ENCODE measurements at places on chromosomes 12 and 14. TPM values are rescaled to one million over a fixed set of nuclear protein-coding genes. Genes with fewer than 3 reads are reported as not detected.

Gene KCNJ8
- total RNA-seq = 17.9 TPM

Gene C12orf50
- not detected for total RNA-seq

Gene CCDC197
- total RNA-seq = not detected

Gene FAM181A
- total RNA-seq = not detected

Gene TRHDE
- 0.84 TPM for total RNA-seq

DNA sequence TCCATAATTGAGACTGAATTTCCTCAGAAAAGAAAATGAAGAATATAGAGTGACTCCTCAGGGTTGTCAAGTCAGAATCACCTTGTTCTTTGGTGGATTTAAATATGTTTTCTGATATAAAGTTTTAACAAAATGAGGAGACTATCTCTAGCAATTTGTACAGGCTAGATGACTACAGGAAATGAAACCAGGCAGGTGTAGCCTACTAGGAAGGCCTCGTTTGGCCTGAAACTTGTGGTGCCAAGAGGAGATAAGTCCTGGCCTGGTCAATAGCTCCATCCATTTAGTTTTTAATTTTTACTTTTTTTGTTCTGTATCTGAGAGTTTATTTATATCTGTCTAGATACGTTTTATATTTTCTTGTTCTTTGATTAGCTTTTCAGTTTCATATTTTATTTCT is 41.5 kb downstream of the SNAPC1 start:
- no peaks in the 10 kb centered on the region for H3K36me3 ChIP-seq
- H3K4me1 ChIP-seq = no peaks in the 10 kb centered on the region
- no peak for DNase-seq
- no peak overlapping the region for H3K4me3 ChIP-seq
- no peak overlapping the region for H3K27ac ChIP-seq

- no peak overlapping the region for H3K4me3 ChIP-seq
- no peak for DNase-seq
- H3K36me3 ChIP-seq = peaks cover 4% of the 10 kb centered on the region
- H3K27ac ChIP-seq = no peak overlapping the region
- H3K27me3 ChIP-seq = no peaks in the 10 kb centered on the region
These were observed 80.8 kb downstream of the RIC8B start for GRCh38 chr12:106855221-106855758.

DNA sequence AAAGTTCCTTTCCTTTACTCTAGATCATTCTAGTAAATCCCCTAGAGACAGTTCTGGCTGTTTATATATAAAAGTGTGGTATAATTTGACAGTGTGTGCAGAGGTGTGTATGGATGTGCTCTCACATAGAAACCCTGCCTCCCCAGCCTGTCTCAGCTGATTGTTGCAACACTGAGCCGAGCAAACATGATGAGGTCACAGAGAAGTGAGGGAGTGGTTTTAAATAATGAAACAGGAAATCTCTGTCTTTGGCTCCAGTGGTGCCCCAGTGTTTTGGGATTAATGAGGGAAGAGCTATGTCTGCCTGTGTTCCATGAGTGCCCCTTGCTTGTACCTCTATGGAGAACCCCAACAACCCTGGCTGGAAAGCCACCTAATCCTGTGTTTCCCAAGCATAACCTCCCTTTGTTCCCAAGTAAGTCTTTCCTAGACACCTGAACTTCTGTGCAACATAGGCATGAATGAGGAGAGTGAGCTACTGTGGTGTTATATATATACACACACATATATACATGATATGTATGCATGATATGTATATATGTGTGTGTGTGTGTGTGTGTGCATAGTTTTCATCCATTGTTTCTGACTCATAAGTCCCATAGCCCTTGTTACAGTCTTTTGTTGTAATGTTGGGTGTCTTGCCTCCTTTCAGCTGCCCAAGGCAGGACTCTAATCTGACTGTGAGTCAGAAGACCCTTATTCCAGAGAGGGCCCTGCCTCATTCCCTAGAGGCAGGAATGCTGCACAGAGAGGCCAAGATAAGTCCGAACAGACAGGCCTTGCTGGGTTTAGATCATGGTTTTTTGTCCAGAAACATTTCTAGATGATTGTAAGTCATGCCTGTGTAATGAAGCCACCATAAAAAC is 18.0 kb downstream of the TRAF3 start:
- no peaks in the 10 kb centered on the region for H3K36me3 ChIP-seq
- H3K4me3 ChIP-seq = no peak overlapping the region
- H3K4me1 ChIP-seq = no peaks in the 10 kb centered on the region
- no peak for DNase-seq
- H3K27me3 ChIP-seq = no peaks in the 10 kb centered on the region
- H3K27ac ChIP-seq = no peak overlapping the region

DNA sequence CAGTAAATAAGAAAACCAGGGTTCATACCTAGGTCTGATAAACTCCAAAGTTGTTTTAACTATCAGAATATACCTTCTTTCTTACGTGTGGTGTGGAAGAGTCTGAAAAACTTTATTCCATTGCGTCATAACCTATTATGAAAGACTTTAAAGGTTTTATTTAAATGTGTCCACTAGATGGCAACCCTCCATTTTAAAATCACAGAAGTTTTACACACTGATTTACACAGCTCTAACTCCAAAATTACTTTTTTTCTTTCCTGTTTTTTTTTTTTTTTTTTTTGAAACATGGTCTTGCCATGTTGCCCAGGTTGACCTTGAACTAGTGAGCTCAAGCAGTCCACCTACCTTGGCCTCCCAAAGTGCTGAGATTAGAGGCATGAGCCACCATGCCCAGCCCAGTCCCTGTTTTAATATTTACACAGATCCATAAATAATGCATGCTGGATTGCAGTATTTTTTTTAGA is 17.3 kb upstream of the TMPRSS12 start:
- H3K4me3 ChIP-seq = no peak overlapping the region
- peaks cover 15% of the 10 kb centered on the region for H3K4me1 ChIP-seq
- no peaks in the 10 kb centered on the region for H3K27me3 ChIP-seq
- H3K36me3 ChIP-seq = no peaks in the 10 kb centered on the region
- DNase-seq = no peak

DNA sequence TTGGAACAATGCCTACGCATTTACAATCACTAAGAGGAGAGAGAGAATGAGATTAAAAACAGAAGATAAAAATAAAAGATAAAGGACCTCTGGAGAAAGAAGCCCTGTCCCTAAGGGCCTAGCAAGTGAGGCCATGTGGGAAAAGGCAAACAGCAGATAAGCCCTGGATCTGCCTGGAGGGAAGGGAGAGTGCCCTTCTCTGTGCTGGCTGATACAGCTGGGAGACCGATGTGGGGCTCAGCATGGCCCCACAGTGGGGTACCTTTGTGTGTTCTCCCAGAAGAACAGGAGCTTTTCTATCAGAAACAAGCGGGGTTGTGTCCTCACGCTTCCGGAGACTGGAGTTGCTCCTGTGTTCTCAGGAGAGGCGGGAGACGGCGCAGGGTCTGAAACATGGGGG is 59.9 kb downstream of the TMCC3 start:
- DNase-seq = no peak
- H3K4me3 ChIP-seq = no peak overlapping the region
- no peaks in the 10 kb centered on the region for H3K27me3 ChIP-seq
- H3K27ac ChIP-seq = no peak overlapping the region
- no peaks in the 10 kb centered on the region for H3K36me3 ChIP-seq

- no peak overlapping the region for H3K4me3 ChIP-seq
- H3K27me3 ChIP-seq = peaks cover 6% of the 10 kb centered on the region
- peaks cover 55% of the 10 kb centered on the region for H3K4me1 ChIP-seq
- DNase-seq = no peak
- peaks cover 6% of the 10 kb centered on the region for H3K36me3 ChIP-seq
These were observed 6.2 kb downstream of the TNFAIP2 start for GRCh38 chr14:103129301-103130016.

GRCh38 chr14:42323426-42323825 is 716.8 kb downstream of the LRFN5 start:
- no peaks in the 10 kb centered on the region for H3K36me3 ChIP-seq
- H3K27ac ChIP-seq = no peak overlapping the region
- no peaks in the 10 kb centered on the region for H3K27me3 ChIP-seq
- no peaks in the 10 kb centered on the region for H3K4me1 ChIP-seq
- no peak for DNase-seq
- H3K4me3 ChIP-seq = no peak overlapping the region

GRCh38 chr14:36807727-36808126 is 146.1 kb downstream of the PAX9 start:
- no peak overlapping the region for H3K27ac ChIP-seq
- no peak overlapping the region for H3K4me3 ChIP-seq
- H3K27me3 ChIP-seq = no peaks in the 10 kb centered on the region
- no peaks in the 10 kb centered on the region for H3K4me1 ChIP-seq

- H3K27ac ChIP-seq = no peak overlapping the region
- no peaks in the 10 kb centered on the region for H3K4me1 ChIP-seq
- no peak for DNase-seq
- H3K27me3 ChIP-seq = peaks cover 22% of the 10 kb centered on the region
These were observed 5.4 kb downstream of the NOS1 start for GRCh38 chr12:117356048-117356447.

- H3K4me1 ChIP-seq = no peaks in the 10 kb centered on the region
- H3K36me3 ChIP-seq = no peaks in the 10 kb centered on the region
- H3K4me3 ChIP-seq = no peak overlapping the region
- no peak for DNase-seq
- no peaks in the 10 kb centered on the region for H3K27me3 ChIP-seq
- H3K27ac ChIP-seq = no peak overlapping the region
These were observed 514.6 kb downstream of the MED13L start for GRCh38 chr12:115762936-115763335.

DNA sequence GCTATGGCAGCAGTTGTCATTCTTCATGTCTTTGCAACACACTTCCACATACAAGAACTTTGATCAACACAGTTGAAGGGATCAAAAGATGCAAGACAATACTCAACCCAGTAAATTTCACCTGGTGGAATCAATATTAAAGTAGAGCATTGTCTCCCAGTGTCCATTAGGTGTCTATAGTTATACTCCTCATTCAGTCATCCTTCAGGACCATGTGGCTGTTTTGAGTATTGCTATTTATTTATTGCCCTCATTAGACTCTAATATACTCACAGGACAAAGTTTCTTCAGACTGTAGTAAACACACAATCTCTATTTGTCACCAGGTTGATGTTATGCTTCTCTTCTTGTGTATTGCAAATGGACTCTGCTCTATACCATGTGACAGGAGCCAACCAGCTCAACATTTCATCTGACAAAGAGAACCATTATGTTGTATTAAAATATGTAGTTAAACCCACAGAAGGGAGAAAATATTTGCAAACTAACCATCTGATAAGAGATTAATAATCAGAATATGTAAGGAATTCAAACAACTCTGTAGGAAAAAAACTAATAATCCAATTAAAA is 146.6 kb downstream of the TGFB3 start:
- H3K36me3 ChIP-seq = no peaks in the 10 kb centered on the region
- no peak for DNase-seq
- H3K4me1 ChIP-seq = peaks cover 30% of the 10 kb centered on the region
- H3K27ac ChIP-seq = no peak overlapping the region
- no peak overlapping the region for H3K4me3 ChIP-seq

- no peak overlapping the region for H3K27ac ChIP-seq
- no peaks in the 10 kb centered on the region for H3K36me3 ChIP-seq
- DNase-seq = no peak
- no peaks in the 10 kb centered on the region for H3K27me3 ChIP-seq
These were observed 53.2 kb downstream of the KCNK10 start for GRCh38 chr14:88269806-88270420.

DNA sequence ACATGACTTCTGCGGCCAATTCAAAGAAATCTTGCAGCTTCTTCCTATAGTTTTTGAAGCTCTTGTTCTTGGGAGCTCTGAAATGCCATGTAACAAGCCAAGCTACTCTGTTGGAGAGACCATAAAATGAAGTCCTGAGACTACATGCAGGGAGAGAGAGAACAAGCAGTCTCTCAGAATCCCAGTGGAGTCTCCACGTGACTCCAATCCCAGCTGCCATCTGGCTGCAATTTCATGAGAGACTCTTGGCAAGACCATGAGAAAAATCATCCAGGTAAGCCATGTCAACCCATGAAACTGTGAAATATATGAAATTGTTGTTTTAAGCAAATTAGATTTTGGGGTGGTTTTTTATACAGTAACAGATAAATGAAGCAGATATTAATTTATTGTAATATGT is 54.4 kb downstream of the KLRG1 start:
- H3K4me3 ChIP-seq = no peak overlapping the region
- DNase-seq = no peak
- no peaks in the 10 kb centered on the region for H3K36me3 ChIP-seq
- no peaks in the 10 kb centered on the region for H3K27me3 ChIP-seq
- H3K4me1 ChIP-seq = peaks cover 3% of the 10 kb centered on the region
